ENCODE measurements at places on chromosomes 5 and 9. TPM values are rescaled to one million over a fixed set of nuclear protein-coding genes. Genes with fewer than 3 reads are reported as not detected.

Gene C1QTNF3
- 0.11 TPM for total RNA-seq

Gene ZFP37
- total RNA-seq: 3.7 TPM

Gene HTR1A
- not detected for total RNA-seq

Gene SLC6A7
- total RNA-seq: 0.06 TPM

Gene PARP8
- total RNA-seq: 9.5 TPM

Gene AHRR
- total RNA-seq: 15.3 TPM

Gene MGAT1
- total RNA-seq: 62.9 TPM

Gene SLIT3
- total RNA-seq: 3.5 TPM

Gene CYSRT1
- total RNA-seq: not detected

Gene TAF11L9
- total RNA-seq: not detected

Gene CCDC152
- total RNA-seq: 7.2 TPM

Gene NRG2
- 0.17 TPM for total RNA-seq

Gene PGGT1B
- total RNA-seq: 20.6 TPM

Gene ACTL7B
- total RNA-seq: not detected

Gene FAM53C
- 24.1 TPM for total RNA-seq

Gene ZMYND19
- total RNA-seq: 55.7 TPM

Gene KCNN2
- total RNA-seq: 0.51 TPM

Gene SLC46A2
- not detected for total RNA-seq

Gene PRDM9
- not detected for total RNA-seq

Gene GARIN3
- not detected for total RNA-seq

Gene COL5A1
- 135 TPM for total RNA-seq

Gene LHX3
- not detected for total RNA-seq

Gene STPG3
- total RNA-seq: not detected

Gene CCDC171
- 0.57 TPM for total RNA-seq
